ENCODE measurements at places on chromosomes 6 and 20.

- DNase-seq = no peak
These were observed 18.0 kb downstream of the ZNF217 start for GRCh38 chr20:53575481-53576194.

DNA sequence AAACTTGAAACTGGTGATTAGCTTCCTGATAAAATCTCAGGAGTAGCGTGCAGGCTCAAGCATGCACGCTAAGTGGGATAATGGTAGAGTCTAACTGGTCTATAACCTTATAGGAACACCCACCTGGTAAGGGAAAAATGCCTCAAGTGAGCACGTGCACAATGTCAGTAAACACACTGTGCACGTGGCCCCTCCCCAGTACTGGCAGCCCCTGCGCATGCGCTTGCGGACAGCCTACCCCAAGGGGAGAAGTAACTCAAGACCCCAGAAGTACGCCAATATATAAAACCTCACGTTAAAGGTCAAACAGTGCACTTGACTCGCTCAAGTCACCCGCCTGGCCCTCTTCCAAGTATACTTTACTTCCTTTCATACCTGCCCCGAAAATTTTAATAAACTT, 23.1 kb upstream of the DOK5 start:
- DNase-seq = no peak

DNA sequence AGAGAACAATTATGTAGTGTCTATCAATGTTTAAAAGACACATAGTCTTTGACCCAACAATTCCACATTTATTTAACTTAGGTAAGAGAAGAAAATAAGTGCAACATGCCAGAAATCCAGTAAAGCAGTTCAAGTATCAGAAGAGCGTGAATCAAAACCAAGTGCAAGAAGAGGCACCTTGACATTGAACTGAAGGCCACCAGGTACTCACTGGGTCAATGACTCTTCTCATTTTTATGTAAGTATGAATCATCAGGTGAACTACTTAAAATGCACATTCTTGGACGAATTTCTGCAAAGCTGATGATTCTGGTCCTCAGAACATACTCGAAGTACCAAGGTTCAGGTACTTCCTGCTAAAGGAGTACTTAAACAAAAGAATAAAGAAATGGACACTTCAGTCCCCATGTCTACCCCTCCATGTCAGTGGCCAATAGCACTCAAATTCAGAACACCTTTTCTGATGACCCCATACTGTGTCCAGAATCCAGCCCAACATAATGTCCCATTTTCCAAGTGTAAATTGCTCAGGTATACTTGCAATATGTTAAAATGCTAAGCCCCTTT, 481.9 kb downstream of the GJA1 start:
- DNase-seq = no peak

- DNase-seq = no peak
These were observed 19.2 kb downstream of the UTRN start for GRCh38 chr6:144304223-144304848.

GRCh38 chr6:138371720-138372119, 6.0 kb upstream of the SMIM28 start:
- no peak for DNase-seq

DNA sequence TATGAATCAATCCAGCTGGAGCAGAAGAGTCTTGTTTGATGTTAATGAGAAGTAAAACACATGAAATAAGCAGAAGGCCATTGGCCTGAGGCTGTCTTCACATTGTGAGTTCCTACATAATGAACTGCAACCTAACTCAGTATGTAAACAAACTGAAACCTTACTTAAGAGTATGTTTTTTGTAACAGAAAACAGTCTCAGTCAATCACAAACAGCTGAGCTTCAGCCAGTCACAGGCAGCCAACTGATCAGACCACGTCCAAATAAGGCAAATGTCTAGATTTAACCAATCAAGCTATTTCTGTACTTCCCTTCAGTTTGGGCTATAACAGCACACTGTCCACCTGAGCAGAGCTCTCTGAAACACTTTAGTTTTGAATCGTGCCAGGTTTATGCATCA, 234.7 kb downstream of the TRDN start:
- DNase-seq = no peak

GRCh38 chr6:145704143-145704781, 31.1 kb downstream of the EPM2A start:
- DNase-seq = no peak

DNA sequence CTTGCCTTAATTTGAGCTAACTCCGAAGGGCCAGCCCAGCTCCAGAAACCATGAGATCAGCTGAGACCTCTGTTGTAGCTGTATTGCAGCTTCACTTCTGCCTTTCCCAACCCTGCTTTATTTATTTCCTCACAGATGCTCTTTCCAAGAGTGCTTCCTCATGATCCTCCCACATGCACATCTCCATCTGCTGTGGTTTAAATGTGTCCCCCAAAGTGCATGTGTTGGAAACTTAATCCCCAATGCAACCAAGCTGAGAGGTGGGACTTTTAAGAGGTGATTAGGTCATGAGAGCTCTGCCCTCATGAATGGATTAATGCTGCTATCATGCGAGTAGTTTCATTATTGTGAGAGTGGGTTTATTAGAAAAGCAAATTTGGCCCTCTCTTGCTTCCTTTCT, 164.4 kb upstream of the TAB2 start:
- DNase-seq = no peak

DNA sequence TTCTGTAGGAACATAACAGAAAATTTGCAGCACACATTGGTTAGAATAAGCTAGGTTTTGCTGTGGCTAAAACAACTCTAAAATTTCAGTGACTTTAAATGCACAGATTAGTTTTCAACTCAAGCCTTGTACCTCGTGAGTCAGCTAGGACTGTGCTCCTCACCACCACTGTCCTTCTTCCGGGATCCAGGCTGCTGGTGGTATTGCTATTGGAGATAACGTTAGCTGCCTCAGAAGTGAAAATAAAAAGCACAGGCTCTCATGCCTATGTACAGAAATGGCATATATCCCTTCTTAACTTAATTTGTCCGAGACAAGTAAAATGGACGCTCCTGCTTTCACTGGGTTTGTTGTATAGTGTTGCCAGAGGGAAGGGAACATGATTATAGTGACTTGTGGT, 931.1 kb upstream of the EYS start:
- no peak for DNase-seq

DNA sequence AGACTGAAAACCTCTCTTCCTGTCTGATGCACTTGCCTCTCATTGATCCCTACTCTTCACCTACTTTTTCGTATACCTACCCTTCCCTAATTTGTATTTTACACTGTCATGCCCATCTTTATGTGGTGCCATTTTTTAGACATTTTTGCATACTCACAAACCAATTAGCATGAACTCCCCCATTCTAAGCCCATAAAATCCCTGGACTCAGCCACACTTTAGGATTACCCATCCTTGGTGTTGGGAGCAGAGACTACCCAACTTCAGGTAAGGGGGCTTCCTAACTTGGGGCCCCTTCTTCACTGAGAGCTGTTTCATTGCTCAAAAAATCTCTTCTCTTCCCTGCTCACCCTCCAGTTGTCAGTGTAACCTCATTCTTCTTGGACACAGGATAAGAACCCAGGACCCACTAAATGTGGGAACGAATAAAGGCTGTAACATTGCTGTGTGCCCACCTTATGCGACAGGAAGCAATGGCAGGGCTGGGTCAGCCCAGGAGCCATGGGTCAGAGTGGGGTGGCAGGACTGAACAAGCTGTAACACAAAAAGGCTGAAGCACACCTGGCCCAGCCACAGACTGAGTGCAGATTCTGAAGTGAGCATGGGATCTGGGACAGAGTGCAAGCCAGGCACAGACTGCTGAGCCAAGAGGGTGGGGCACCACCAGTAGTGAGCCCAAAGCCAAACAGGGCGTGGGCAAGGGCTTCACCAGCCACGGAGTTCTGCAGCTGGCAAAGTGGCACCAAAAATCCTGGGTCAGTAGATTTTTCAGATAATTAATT, 789.1 kb upstream of the HS3ST5 start:
- DNase-seq = no peak

DNA sequence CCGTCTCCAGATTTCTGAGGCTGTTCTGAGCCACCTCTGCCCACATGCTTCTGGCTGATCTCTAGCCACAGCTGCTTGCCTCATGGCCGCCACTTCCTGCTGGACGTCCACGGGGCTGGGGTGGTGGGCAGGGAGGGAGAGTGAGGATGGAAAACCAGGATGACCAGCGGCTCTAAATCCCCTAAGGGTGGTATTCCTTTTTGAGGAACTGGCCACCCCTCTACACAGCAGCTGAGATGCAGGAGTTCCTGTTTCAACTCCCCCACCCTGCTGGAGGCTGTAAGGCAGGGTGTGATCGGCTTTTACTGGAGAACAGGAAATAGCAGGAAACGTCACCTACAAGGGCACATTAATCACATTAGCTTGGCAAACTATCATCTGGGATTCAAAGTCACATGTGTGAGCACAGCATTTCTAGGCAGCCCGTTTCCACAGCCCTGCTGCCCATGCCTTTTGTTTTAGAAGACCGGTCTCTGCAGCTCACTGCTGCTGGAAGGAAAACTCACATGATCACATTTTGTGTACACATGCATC, 181.6 kb upstream of the ECI2 start:
- no peak for DNase-seq

- no peak for DNase-seq
These were observed 3.7 kb downstream of the PYGB start for GRCh38 chr20:25251558-25251957.

DNA sequence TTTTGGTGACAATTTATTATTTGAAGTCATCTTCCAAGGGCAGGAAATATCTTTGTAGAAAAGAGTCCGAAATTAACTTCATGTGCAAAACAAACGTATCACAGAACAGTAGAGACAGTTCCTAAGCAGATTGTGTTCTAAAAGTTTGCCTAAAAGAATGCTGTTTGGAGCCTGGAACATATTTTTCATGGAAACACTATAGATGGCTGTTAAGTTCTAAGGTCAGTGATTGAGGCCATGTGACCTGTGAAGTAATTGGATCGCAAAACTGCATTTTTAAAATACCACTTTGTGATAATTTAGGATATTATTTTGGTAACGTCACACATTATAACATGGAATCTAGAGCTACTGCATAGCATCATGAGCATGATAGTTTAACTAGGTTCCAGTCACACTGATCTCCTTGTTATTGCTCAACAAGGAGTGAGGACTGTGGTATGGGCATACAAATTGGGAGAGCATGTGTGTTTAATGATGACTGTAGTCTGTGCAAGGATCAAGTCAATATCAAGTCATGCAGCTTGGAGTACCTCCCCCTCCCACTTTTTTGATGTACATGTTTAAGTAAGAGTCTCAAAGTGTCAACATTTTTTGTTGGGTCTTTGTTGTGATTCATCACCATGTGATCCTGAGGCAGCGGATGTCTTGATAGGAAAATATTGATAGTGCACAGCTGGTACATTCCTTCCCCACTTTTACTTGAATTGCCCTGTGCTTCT, 609.3 kb upstream of the CITED2 start:
- no peak for DNase-seq

DNA sequence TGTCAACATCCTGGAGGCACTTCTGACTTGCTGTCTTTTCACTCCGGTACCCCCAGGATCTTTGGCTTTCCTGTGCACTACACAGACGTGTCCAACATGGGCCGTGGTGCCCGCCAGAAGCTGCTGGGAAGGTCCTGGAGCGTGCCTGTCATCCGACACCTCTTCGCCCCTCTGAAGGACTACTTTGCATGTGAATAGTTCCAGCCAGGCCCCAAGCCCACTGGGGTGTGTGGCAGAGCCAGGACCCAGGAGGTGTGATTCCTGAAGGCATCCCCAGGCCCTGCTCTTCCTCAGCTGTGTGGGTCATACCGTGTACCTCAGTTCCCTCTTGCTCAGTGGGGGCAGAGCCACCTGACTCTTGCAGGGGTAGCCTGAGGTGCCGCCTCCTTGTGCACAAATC, 12.0 kb upstream of the MAPRE1 start:
- DNase-seq = no peak

DNA sequence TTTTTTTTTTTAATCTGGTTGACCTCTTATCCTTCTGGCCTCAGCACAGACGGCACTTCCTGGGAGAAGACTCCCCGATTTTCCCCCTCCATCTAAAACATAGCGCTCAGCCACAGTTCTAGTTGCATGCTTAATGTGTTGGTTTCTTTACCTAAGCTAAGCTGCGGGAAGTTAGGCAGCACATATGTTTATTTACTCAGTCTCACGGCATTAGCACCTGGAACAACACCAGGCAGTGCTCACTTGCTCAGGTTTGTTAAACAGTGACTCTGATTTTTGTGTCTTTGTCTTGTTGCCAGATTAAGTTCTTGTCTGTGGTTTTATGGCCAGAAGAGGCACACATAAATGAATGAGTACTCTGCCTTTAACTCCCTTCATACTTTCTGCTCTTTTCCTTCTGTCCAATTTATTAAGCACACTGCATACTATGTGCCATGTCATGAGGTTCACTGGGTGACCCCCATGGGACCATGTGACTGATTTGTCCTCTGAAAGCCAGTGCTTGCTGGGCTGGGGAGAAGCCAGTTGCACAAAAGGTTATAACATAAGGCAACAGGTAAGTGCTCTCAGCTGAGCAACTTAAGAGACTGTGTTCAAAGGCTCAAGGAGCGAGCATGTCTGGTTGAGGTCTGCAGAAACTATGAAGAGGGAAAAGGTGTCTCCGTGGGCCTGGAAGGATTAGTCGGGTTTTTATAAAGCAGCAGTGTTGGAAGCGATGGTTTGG, 93.6 kb downstream of the RPP40 start:
- no peak for DNase-seq

DNA sequence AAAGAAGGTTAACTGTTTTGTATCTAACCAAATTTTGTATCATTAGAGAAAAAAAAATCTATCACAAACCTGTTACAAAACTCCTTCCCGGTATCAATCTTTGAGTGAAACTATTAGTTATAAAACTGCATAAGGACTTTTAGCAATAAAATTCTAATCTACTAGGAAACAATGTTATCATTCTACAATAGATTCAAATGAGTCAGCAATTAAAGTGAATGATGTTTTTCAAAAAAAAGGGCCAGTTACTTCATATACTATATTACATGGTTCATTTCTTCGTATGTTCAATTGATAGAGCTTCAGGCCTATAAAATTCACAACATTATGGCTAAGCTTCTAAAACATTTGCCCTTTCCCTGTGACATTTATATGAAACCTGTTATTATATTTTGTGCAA, 15.6 kb downstream of the ASCC3 start:
- no peak for DNase-seq
